ENCODE measurements at places on chromosomes 12 and 14. TPM values are rescaled to one million over a fixed set of nuclear protein-coding genes. Genes with fewer than 3 reads are reported as not detected.

Gene HOXC12
- polyA plus RNA-seq, result not detected

Gene SMIM41
- 2.6 TPM for polyA plus RNA-seq

Gene RGS6
- 21.3 TPM for polyA plus RNA-seq

Gene SRSF5
- 341 TPM for polyA plus RNA-seq

Gene PIK3C2G
- polyA plus RNA-seq, result 0.55 TPM

Gene EPYC
- 1.6 TPM for polyA plus RNA-seq

Gene TAS2R13
- not detected for polyA plus RNA-seq

Gene PPP4R4
- polyA plus RNA-seq, result 15.8 TPM

Gene KLHDC2
- polyA plus RNA-seq, result 127 TPM

Gene RAPGEF3
- 13.9 TPM for polyA plus RNA-seq

Gene RPL41
- 2,323 TPM for polyA plus RNA-seq

Gene SERPINA6
- 1.8 TPM for polyA plus RNA-seq

Gene EML1
- polyA plus RNA-seq, result 18.1 TPM

Gene KIF26A
- 5.6 TPM for polyA plus RNA-seq

Gene LRIG3
- polyA plus RNA-seq, result 7.1 TPM

Gene CCDC197
- polyA plus RNA-seq, result 31.0 TPM

Gene PTPRR
- 0.16 TPM for polyA plus RNA-seq

Gene KCNA1
- 0.13 TPM for polyA plus RNA-seq

Gene KDM5A
- 41.7 TPM for polyA plus RNA-seq

Gene COX8C
- 65.3 TPM for polyA plus RNA-seq

Gene PDE3A
- polyA plus RNA-seq, result 2.7 TPM

Gene OTX2
- 0.50 TPM for polyA plus RNA-seq

Gene FOXM1
- polyA plus RNA-seq, result 59.7 TPM

Gene RFX4
- 217 TPM for polyA plus RNA-seq

Gene TSPAN9
- polyA plus RNA-seq, result 14.2 TPM

Gene PLEKHG7
- polyA plus RNA-seq, result 0.33 TPM

Gene TTC6
- polyA plus RNA-seq, result 12.4 TPM

All from testis (tissue), 5 donors.